ENCODE measurements at places on chromosomes 11 and 22.
A peak's percentile ranks its signal among the peaks of the same experiment; 100 is the strongest.

- no peak for DNase-seq
Measured at GRCh38 chr11:1404461-1405185, 14.9 kb downstream of the BRSK2 start.

- DNase-seq, result peak; percentile 86
Measured at GRCh38 chr11:77172666-77172982, 44.6 kb downstream of the MYO7A start.

- DNase-seq, result no peak
Measured at GRCh38 chr22:19410941-19411689, 20.4 kb downstream of the HIRA start.

- DNase-seq, result no peak
Measured at GRCh38 chr11:93843906-93844305, 6.5 kb downstream of the VSTM5 start.

DNA sequence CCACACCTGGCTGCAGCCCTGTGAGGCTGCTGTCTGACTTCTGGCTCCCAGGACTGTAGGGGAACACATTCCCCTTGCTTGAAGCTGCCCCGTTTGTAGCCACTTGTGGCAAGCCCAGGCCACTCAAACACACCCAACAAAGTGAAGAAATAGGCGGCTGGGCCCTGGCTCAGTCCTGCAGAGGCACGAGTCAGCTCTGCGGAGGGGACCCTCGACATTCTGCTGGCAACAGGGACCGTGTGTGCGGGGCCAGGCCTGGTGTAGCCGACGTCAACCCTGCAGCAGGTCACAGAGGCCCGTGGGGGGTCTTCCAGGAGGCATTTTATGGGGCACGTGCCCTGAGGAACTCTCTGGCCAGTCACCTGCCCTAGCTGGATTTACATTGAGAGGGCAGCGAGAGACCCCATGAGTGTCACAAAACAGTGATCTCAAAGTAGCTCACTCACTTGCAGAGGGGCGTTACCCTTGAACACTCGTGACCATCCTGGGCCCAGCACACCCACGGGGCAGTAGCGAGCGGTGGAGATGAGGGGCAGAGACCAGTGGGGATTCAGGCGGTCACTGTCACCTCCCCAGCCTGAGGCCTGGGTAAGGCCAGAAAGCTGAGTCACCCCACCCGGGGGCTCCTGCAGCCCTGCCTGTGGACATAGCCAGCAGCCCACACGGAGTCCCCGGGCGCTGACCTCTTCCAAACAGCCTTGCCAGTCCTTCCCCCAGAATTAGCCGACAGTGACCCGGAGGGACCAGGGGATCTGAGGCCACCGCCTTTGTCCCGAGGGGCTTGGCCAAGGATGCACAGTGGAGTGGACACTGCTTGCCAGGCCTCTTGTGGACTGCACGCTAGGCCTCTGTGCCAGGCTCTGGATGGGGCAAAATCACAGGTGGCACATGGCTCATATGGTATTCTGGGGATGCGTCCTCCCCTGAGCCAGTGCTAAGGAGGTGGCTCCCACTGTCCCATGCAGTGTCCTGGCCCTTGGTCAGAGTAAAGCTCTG, 139.5 kb downstream of the CTTN start:
- DNase-seq, result peak; percentile 63

DNA sequence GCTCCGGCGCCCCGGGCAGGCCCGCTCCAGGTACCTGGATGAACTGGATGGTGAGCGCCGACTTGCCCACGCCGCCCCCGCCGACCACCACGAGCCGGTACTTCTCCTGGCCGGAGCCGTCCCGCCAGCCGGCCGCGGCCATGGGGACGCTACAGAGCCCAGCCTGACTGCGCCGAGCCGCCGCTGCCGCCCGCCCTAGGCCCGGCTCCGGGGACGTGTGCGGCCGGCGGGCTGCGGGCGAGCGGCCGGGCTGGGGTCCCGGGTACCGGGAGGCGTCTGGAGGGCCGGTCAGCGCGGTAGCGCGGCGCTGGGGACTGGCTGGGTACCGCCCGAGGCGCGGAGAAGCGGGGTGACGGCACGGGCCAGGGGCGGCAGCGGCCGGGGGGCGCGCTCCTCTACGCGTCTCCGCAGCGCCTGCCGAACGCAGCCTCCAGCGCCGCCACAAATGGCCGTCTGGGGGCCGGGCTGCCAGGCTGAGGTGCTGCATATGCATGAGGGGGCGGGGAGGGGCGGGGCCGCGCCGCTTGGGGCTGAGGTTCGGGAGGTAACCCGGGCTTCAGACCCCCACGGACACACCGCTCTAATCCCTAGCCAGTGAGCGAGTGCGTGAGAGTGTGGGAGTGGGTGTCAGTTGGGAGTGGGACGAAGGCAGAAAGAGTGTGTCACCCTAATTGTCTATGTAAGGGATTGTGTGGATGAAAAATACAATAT, at the start of gene RRAS2:
Gene RRAS2, minus strand, starts transcription at position 455 of the 711 bp plus-strand sequence. Its CDS starts 313 bp downstream, at position 142.
- peak; percentile 94 for DNase-seq

DNA sequence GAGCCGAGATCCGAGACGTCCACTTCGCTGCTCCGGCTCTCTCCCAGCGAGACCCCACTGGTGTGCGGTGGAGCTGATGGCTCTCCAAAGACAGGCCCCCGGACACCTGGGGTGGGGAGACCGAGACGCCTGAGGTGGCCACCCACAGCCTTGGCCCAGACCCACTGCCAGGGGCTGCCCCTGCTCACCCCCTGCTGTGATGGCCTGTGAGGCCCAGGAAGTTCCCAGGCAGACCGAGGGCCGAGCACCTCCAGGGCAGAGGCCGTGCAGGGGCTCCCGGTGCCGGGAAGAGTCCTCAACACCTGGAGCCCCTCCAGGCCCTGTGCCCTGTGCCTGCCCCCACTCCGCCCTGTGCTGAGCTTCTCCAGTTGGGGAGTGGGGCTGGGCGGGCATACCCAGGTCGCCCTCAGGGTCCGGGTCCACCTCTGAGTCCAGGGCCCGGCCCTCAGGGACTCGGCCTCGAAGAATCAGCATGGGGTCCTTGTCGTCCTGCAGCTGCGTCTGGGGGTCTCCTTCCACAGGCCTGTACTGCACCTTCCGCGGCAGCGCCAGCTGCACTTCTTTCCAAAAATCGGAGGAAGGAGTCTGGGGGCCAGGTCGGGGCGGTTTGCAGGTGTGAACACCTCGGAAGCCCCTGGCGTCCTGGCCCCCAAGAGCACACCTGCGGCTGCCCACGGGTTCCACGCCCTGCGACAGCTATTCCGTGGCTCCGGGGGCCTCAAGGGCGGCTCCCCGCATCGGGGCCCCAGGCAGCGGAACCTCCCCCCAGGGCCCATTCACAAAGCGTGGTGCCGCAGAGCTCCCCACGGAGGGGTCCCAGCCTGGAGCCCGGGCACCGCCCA, 8.6 kb downstream of the SIGIRR start:
- DNase-seq, result no peak

GRCh38 chr11:9753021-9753420, 89.1 kb downstream of the SWAP70 start:
- no peak for DNase-seq

DNA sequence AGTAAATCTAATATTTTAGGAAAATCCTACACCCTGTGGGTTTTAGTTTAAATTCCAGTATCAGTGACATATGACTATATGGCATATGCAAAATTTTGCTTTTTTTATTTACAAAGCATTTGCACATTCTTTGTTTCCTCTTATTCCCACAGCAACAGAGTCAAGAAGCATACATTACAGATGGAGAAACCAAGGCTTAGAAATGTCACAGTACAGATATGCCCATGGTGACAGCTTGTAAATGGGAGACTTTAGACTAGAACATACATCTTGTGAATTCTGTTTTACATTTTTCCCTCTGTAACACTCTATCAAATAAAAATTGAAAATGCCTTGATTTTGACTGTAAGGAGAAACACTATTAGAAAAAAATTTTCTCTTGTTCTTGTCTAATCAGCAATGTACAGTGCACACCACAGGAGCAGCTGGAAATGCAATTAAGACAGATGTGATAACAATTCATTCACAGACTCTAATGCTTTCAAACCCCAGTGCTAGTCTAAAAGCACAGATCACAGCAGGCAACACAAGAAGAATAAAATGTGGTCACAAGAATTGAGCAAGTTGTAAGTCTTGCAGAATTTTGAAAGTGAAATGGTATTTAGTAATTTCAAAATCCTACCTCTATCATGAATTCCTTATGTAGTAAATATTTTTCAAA, 375.9 kb downstream of the LUZP2 start:
- DNase-seq, result no peak

GRCh38 chr11:10667521-10667885, 26.1 kb downstream of the IRAG1 start:
- DNase-seq, result no peak

All from spleen (tissue), 13 donors.